ENCODE measurements at places on chromosomes 12 and 14.

- DNase-seq, result no peak
Observed at GRCh38 chr12:4393211-4393610, 13.7 kb upstream of the FGF23 start.

DNA sequence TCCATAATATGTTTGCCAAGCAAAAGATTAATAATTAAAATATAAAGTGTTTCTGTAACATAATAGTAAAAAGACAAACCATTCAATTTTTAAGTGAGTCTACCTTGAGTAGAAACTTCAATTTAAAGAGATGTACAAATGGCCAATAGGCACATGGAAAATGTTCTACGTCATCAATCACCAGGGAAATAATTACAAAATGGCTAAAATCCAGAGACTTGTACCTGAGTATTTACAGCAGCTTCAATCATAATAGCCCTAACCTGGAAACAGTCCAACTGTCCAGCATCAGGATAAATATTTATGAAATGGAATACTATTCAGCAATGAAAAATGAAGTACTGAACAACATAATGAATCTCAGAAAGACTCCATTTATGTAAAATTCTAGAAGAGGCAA is 95.5 kb upstream of the FAR2 start:
- no peak for DNase-seq

DNA sequence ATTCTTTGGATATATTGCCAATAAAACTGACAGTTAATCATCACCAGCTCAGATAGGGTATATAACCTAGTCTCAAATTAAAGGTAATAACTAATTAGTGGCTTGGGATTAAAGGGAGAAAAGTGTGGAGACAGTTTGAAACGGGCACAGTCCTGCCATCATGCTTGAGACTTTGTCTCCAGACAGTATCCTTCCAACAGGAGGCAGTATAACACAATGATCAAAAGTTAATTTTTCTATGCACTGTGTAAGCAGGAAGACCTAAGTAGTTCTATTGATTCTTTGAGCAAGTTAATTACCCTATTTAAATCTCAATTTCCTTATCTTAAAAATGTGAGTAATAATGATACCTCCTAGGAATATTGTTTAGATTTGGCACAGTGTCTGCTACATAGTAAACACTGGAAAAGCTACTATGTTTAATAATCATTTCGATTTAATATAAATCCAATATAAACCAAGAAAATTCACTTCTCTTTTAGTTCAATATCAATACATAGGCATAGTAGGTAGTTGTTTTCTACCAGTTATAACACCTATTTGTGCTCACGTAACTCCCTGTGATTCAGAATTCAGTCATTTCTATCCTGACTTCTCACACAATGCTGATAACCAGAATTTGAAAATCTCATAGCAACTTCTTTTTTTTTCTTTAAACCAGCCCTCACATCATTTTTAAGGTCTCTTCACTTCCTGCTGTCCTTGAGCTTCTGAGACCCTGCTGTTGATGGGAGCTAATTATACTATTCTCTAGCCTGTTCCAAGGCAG is 53.7 kb downstream of the GALNT4 start:
- no peak for DNase-seq

- no peak for DNase-seq
Observed at GRCh38 chr12:39010406-39010805, 105.0 kb upstream of the CPNE8 start.

DNA sequence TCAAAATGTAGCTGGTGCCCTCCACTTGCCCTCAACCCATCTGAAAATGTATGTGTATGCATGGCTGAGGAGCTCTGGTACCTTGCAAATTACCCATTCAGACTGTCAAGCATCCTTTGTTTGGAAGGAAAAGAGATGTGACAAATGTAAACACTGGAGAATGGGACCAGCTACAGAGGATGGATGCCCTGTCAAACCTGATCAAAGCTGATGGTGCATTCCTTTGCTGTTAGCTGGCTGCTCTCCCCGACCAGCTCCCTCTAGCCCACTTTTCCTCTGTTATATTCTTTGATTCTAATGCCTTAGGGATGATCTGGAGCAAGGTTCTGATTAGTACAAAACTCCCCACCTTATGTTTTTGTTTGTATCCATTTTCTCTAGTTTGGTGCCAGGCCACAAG is 310.3 kb downstream of the C12orf75 start:
- DNase-seq, result no peak

GRCh38 chr14:64338616-64339316 is 44.6 kb upstream of the ESR2 start:
- peak; percentile 87 for DNase-seq

GRCh38 chr14:99587460-99588278 is 16.3 kb downstream of the CCDC85C start:
- no peak for DNase-seq

- no peak for DNase-seq
Observed at GRCh38 chr12:119207063-119207560, 28.4 kb downstream of the HSPB8 start.

DNA sequence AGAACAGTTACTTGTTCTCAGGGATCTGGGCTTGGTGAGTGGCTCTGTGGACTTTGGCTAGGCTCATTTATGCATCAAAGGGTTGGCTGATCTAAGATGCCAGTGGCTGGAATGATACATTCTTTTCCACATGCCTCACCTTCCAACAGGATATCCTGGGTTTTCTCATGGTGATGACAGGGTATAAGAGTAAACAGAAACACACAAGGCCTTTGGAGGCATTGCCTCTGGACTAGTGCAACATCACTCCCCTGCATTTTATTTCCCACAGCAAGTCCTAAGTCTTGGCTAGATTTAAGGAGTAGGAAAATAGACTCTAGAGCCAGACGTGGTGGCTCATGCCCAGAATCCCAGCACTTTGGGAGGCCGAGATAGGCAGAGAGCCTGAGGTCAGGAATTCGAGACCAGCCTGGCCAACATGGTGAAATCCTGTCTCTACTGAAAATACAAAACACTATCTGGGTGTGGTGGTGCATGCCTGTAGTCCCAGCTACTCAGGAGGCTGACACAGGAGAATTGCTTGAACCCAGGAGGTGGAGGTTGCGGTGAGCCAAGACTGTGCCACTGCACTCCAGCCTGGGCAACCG is 47.9 kb downstream of the RPH3A start:
- no peak for DNase-seq

DNA sequence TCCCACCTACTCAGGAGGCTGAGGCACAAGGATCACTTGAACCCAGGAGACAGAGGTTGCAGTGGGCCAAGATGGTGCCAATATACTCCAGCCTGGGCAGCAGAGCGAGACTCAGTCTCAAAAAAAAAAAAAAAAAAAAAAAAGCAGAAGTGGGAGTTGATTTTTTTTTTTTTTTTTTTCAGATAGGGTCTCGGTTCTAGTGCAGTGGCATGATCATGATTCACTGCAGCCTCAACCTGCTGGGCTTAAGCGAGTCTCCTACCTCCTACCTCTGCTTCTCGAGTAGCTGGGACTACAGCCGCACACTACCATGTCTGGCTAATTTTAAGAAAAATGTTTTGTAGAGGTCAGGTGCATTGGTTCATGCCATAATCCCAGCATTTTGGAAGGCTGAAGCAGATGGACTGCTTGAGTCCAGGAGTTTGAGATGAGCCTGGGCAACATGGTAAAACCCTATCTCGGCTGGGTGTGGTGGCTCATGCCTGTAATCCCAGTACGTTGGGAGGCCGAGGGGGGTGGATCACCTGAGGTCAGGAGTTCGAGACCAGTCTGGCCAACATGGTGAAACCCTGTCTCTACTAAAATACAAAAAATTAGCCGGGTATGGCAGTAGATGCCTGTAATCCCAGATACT is 16.3 kb upstream of the HSP90AA1 start:
- DNase-seq, result no peak

DNA sequence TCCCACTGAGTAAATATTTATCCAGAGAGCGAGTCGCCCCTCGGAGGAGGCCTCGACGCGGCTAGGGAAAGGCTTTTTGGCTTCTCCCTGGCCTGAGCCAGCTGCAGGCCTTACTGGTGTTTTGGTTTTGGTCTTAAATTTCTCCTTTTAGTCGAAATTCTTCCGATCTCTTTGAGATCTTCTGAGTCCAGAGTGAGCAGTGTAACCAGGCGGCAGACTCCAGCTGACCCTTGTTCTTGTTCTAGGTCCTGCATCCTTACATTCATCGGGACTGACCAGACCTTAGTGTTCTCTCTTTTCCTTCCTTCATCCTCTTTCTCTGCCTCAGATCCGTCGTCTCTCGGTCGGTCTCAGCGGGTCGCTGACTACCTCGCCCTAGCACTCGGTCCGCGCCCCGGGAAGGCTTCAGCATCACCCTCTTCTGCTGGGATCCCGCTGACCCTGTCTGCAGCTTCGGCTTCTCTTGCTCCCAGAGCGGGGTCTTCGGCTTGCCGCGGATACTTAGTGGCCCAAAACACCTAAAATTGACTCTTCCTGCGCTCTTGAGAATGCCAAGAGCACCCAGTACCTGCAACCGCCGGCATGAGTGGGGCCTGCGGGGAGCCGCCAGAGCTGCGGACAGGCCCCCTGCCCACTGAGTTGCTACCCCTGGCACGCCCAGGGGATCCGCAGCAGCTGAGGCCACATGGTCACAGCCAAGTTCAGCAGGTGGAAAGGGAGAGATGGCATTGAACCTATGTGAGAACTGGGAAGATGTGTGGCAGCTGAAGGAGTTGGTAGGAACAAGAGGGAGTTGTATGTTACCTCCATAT is 2.4 kb upstream of the PAX9 start:
- no peak for DNase-seq
